ENCODE measurements at places on chromosomes 7 and 10.

DNA sequence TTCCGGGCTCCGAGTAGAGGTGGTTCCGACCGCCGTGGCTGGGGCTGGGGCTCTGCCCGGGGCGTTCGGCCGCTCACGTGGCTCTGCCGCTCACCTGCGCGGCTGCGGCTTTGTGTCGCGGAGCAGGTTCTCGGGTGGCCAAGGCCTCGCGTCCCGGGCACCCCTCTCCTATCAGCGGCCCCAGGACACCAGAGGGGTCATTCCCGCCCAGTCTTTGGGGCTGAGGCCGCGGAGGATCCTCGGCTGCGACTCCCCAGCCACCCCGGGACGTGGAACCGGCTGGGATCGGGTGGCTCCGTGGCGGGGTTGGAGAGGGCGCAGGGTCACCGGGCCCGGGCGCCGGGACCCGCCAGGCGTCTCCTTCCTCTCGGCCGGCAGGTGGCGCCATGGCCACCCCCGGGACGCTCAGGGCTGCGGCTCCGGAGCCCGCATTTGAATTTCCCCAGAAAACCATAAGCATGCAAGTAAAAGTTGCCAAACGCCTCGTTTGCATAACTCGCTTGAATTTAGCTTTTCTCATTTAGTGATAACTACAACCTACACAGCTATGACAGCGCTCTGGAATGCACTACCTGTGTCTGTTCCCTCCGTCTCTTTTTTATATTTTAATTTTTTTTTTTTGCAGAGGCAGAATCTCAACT is 1.2 kb downstream of the COL26A1 start:
- no peak for DNase-seq

DNA sequence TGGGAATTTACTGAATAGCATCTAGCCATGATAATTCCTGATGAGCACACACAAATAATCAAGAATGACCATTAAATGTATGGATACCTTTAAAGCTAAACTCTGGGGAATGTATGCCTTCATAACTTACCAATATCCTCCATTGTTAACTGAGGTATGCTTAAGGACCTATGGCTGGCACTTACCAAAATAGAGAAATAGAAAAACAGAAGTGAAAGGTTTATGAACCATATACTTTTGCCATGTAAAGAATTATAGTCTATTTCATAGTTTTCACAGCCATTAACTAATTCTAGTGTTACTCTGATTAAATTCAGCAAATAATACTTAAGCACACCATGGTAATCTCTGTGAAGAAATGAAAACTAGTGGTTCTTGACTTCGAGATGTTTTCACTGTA is 1360.6 kb upstream of the LRRTM3 start:
- DNase-seq, result no peak

GRCh38 chr10:44936314-44936975 is 23.2 kb upstream of the RASSF4 start:
- DNase-seq, result no peak

GRCh38 chr7:107891636-107892366 is 818 bp downstream of the DLD start:
- DNase-seq, result no peak

- DNase-seq, result no peak
These were observed 39.9 kb downstream of the AVL9 start for GRCh38 chr7:32535162-32535702.

DNA sequence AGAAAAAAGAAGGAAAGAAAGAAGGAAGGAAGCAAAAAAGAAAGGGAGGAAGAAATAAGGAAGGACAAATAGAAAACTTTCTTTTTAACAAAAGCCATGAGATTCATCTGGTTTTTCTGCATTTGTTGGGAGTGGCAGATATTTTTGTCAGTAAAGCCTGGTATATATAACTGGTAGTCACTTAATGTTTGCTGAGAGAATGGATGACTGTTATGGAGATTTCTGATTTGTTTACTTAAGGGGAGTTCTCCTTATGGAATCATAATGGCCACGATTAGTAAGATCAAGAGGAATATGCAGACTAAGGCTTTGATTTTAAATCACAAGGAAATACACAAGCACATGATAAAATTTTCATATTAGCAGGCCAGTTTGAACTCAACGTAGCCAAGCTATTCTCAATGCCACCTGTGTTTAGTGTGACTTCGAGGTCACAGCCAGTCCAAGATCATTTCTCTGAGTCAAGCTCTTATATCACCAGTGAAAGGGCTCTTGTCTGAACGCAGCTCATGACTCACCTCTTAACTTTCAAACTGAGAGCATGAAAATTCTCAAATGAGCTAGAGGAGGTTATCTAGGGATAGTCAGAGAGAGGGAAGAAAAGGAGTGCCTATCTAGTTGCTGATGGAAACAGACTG is 445.1 kb upstream of the ZMIZ1 start:
- DNase-seq, result peak; percentile 22

- no peak for DNase-seq
These were observed 50.4 kb downstream of the FAM171A1 start for GRCh38 chr10:15320522-15321203.

GRCh38 chr10:77091597-77092165 is 545.9 kb downstream of the KCNMA1 start:
- DNase-seq, result no peak

DNA sequence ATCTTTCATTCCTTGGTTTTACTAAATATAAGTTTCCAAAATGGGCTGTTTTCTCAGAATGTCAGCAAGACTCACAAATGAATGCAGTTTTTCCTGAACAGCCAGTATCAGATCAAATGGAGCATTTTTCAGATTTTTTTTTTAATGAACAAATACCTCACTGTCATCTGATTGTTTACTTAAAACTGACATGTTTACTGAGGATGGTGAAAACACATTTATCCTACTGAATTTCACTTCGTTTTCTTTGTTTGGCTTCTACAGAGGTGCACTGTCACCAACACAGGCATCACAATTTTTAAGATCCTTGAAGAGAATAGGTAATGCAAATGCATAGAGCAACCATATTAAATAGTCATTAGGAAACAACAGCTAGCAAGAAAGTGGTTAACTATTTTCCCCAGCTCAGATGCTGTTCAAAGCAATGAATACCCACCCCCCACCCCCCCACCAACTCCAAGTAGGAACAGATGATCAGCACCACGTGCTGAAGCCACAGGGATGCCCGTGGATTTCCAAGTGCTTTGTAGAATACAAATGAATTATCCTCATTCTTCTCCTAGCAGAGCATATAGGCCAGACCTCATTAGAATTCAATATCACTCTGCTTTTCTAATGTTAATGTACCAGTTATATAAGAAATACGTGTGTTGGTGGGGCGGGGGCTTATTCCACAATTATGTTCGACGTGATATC is 205.9 kb downstream of the SKAP2 start:
- DNase-seq, result no peak

DNA sequence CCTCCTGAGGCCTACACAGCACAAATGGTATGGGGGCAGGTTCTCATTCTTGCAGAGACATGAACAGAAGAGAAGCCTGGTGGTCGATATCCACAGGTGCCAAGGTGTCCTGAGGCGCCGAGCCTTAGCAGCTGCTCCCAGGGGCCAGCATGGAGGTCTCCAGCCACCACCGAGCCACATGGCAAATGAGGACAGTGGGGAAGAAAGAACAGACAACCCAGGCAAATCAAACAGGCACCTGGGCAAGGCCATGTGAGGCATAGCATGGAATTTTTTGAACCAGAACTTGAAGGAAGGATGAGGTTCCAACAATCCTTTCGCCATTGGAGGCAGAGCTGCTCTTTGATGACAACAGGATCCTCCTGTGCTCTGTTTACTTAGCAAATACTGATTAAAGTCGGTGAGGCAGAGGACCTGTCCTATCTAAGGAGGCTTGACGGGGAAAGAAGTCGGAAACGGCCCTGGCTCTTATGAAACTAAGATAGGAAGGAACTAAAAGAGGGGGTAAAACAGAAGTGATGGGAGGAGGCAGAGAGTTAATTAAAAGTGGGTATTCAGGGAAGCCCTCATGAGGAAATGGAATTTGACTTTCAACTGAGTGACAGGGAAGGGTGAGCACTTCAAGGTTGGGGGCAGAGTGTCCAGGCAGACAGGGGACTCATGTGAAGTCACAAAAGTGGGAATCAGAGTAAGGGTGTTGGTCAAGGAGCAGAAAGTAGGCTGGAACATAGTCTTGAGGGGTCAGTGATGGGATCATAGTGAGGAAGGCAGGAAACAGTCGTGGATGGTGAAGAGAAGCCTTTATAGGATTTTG is 8.6 kb upstream of the CALML3 start:
- no peak for DNase-seq

DNA sequence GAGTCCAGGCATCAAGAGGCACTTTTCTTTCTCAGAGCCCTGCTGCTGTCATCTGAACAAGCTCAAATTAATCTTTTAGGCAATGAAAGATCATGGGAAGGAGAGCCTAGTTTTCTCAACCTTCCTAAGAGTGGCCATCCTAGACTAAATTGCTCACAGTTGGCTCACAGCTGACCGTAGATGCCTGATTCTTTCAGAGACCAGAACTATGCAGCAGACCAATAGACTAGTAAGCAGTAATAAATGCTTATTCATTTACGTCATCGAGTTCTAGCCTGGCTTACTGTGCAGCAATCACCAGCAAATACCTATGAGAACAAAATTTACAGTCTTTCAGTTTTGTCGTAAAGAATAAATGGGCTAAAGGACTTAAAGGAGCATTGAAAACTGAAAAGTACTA is 602.9 kb upstream of the GHITM start:
- DNase-seq, result no peak

DNA sequence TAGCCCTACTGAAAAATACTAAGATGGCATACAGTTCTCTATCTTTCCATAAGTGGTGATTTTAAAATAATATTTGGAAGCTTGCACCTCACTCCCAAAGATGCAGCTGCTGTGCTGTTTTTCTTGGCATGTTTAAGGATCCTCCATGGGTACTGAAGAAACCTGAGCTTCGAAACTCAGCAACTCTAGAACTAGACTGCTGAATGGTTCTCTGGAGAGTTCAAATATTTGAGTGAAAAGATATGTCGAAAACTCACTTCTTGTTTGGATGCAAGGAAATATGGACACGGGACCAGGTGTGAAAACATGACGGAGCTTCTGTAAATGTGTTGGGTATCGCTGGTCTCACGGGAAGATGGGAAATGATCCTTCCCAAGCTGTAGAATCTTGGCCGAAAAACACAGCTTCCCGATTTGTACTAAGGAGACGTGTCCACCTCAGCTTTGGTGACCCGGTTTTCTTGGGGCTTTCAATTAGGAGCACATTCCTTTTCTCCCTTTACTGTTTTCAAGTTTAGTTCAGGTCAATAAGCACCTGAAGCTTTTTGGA is 543.8 kb upstream of the NRP1 start:
- DNase-seq, result no peak

DNA sequence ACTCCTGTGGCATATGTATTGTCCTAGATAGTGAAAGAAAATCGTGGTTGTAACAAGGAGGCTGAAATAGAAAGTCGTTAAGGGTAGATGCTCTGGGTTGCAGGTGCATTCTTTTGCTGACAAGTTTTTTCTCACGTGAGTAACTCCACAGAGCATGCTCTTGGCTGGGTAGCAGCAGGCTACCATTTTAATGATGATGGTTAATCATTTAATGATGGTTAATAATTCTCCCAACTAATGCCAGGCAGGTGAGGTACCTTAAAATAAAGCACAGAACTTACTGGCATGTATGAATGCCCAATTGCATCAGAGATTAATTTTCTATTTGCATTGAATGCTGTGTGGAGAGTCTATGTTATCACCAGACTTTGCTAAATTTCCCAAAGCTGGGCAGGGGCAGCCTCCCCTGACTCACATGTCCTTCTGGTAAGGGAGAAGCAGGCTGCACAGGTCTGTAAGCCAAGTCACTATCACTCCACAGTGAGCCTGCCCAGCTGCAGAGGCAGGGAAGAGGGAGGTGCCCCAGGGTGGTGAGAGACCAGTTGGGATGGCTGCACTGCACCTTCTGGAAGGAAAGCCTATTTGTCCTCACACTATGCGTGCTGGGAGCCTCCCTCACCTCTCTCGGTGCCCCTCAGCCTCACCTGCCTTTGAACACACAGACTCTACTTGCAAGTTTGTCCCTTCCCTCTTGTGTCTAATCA is 287.0 kb upstream of the IGFBP3 start:
- no peak for DNase-seq

- no peak for DNase-seq
These were observed 456.0 kb downstream of the SDK1 start for GRCh38 chr7:3757059-3757458.

- peak; percentile 63 for DNase-seq
These were observed 102.7 kb upstream of the TNRC18 start for GRCh38 chr7:5526100-5526905.

DNA sequence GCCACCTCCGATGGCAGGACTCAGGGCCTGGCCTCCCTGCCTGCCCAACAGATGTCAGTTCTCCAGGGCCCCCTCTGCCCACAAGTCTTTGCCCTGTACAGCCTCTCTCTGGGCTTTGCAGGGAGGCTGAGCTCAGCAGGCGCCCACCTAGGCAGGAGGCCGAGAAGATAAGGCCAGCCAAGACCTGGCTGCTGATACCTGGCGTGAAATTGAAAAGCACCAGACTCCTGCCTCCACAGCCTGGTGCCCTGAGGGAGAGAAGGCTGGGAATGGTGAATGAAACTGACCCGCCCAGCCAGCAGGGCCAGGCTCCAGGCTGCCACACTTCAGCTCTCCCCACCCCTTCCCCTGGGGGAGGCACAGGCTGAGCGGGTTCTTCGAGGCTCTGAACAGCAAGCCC is 145.8 kb downstream of the CDH23 start:
- DNase-seq, result no peak

GRCh38 chr10:117441812-117442443 is 66.7 kb upstream of the PDZD8 start:
- DNase-seq, result no peak

DNA sequence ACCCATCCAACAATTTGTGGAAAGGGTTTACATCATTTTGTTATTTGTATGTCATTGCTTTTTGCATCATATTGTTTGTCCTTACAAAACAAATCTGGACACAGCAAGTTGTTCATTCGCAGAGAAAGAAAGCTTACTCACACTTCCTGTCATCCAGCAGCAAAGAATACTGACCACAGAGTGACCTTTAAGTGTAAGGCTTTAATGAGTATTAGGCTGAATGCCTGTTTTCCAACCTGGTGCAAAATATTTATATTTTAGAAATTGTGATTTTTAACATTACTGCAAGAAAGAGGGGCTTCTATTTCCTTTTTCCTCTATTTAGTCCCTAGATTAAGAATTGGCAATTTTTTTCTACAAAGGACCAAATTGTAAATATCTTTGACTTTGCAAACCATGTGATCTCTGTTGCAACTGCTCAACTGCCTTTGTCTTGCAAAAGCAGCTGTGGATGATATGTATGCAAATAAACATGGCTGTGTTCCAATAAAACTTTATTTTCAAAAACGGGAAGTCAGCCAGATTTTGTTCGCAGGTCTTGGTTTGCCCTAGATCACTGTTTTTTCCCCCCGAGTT is 27.8 kb upstream of the ITGB1 start:
- DNase-seq, result peak; percentile 92
